ENCODE measurements at places on chromosomes 1 and 21.

GRCh38 chr1:230149751-230150584 lies 82.9 kb downstream of the GALNT2 start:
- DNase-seq, result no peak

DNA sequence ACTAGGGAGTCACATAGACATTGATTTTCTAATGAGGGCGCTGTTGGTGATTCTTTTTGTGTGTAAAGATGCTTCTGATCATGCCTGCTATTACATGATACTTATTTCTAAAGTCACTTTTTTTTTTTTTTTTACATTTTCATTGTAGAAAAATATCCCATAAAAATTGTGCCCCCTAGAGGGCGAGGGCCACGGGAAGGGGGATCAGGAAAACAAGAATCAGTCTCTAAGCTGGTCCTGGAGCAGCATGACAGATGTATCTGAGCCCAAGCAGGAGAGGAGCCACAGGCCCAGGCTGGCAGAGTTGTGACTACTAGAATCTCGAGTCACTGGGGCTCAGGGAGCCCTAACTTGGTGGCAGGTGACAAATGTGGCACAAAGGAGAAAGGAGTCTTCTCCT lies 28.1 kb downstream of the ZSCAN20 start:
- no peak for DNase-seq

- DNase-seq, result no peak
These were observed 272.0 kb downstream of the BRINP3 start for GRCh38 chr1:190205713-190206112.

DNA sequence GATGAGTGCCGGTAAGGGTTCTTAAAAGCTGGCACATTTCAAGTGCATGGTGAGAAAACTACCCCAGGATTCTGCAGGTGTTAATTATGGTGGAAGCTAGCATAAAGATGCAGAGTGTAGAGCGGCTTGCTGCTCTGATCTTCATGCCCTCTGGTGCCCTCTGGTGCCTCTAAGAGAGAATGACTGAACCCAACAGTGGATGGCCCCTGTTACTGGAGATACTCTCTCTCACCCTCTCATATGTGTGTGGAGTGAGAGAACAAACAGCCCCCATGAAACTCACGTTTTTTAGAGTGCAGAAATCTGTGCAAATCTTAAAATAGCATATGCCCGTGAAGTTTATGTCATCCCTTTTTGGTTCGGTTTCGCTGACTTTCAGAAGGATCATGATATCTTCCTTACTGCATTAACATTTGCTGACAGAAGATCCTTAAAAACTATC lies 90.0 kb downstream of the GRIK1 start:
- DNase-seq, result peak; percentile 8

DNA sequence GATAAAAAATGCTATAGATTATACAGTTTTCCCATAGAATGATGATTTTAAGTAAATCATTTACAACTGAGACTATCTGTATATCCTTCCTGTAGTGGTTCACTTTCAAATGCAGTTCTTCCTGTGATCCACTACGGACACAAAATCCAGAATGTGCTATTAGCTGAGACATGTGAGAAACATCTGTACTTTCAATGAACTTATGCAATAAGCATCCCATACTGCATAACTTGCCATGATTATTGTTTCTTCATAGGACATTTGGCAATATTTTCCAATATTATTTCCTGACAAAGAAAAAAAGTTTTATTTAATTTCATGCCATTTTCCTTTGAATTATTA lies 83.5 kb upstream of the PRDX6 start:
- no peak for DNase-seq

DNA sequence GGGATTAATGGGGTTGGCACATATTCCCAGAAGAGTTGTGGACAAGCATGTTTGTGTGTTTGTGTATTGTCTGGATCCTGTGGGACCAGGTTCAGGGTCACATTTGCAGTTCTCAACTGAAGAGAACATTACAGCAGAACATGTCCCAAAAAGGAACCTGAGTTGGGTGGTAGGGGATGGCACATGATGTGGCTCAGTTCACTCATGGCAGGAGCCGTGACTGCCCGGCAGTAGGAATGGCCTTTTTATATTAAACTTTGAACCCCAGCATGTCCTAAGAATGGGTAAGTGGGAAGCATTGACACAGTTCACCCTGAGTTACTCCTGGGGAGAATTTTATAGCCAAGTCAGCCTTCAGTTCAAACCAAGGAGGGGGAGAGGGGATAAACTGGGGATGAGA lies 41.3 kb downstream of the CXADR start:
- no peak for DNase-seq

- no peak for DNase-seq
These were observed 22.9 kb downstream of the CBR1 start for GRCh38 chr21:36092681-36093080.

DNA sequence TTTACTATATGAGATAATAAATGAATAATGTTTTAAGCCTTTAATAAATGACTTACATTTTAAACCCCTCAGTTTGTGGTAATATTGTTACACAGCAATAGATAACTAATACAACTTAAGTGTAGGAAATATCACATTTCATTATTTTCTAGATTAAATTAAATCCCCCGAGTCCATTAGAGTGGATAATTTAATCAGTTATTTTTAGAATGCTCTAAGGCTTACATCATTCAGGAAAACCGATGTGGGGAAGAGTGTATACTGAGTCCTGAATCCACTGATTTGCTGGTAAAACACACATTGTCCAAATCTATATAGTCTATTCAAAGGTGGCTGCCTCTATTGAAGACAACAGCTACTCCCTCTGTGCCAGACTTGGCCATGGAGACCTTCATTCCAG lies 35.7 kb upstream of the DOCK7 start:
- no peak for DNase-seq

DNA sequence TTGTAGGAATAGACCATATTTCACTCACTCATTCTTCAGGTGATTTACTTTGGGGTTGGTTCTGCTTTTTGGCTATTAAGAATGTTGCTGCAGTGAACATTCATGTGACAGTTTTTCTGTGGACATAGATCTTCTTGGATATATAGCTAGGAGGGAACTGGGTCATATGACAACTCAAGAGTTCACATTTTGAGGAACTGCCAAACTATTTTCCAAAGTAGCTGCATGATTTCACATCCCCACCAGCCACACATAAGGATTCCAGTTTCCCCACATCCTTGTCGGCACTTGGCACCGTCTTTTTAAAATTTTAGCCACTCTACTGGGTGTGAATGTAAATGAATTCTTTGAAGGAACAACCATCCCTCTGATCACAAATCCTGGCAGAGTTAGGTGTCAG lies 126.0 kb downstream of the PRDM2 start:
- no peak for DNase-seq

- no peak for DNase-seq
These were observed 8.4 kb upstream of the LYST start for GRCh38 chr1:235875036-235875597.

- no peak for DNase-seq
These were observed 191.0 kb downstream of the TPR start for GRCh38 chr1:186183970-186184628.

GRCh38 chr1:85330711-85331290 lies 54.4 kb upstream of the BCL10 start:
- no peak for DNase-seq

- DNase-seq, result peak; percentile 64
These were observed 23.7 kb upstream of the TMEM54 start for GRCh38 chr1:32924881-32925344.

DNA sequence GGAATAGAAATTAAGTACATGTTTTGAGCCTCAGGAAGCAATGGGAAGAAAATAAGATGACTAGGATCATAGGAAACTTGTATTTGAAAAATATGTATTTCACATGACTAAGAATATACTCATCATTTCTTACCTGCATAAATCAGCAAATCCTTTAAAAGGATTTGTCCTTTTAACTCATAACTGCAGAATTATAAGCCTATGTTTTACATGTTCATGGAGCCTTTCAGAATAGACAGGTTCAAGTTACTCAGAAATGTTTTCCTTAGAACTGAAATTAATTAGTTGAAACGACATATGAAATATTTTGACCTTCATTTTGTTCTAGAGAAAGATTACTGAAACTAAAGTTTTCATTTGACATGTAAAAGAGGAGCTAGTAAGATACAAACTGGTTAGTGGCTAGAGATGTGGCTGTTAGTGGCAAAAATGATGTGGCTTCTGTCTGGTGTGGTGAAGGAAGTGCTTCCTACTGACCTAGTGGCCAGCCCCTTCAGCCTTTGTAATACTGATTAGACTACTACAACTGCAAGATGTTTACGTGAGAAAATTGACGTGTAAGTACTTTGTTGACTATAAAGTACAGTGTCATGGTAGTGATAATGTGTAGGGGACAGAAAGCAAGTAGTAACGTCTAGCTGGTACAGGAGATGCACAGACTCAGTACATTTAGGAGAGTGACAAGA lies 54.7 kb downstream of the PACC1 start:
- no peak for DNase-seq

DNA sequence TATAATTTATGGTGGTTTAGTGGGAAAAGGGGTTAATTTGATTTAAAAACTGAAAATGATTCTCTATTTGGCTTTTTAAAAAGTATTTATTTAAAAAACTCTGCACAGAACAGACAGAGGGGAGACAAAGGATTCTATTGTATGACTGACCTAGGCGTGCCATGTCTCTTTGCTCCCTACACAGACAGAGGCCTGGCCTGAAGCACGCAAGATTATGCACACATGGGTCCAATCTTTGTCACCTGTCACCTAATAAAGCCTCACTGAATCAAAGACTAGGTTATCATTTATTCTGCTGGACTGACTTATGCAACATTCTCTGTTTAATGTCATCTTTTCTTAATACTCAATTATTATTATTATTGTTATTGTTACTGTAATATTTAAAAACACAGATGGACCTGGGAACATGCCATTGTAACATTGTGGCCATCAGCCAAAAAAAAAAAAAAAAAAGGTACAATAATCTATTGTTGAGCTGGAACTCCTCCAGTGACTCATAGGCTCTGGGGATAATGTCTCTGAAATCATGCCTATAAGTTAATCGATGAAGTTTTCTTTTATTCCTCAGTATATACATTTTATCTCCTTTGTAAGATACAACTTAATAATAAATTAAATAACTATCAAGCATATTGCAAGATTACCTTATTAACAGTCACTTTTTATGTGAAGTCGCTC lies 112.1 kb downstream of the RUNX1 start:
- no peak for DNase-seq

GRCh38 chr1:14413819-14414490 lies 184.5 kb upstream of the KAZN start:
- DNase-seq, result no peak

DNA sequence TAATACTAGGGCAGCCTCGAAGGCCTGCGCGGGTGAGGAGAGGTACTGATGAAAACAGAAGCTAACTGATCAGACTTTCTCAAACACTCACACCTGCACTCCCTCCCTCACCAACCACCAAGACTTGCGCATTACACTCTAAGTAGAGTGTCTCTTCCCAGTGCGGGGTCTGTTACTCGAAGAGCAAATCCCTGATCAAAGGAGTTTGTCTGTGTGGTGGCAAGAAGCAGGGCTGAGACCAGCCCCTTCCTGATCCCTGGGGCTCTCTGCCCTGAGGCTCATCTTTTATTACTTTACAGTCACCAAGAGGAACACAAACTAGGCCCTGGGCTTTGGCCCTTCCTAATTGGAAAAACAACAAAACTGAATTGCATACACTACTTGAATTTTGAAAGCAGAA lies 19.5 kb upstream of the TSNAX start:
- DNase-seq, result no peak

DNA sequence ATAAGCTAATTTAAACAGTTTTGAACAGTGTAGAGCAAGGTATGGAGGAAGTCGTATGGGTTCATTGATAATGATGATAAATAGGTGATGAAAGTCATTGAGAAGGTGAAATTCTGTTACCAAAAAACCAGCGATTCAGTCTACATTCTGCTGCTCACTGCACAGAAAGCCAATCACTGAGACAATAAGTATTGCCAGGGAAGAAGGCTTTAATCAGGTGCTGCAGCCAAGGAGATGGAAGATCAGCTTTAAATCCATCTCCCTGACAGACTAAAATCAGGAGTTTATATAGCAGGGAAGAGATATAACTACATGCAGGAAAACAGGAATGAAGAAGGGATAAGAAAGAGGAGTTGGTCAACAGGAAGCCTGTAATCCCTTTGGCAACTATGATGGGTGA lies 361.3 kb upstream of the C1orf174 start:
- DNase-seq, result no peak

- DNase-seq, result no peak
These were observed 24.1 kb upstream of the ASPM start for GRCh38 chr1:197170538-197170937.

DNA sequence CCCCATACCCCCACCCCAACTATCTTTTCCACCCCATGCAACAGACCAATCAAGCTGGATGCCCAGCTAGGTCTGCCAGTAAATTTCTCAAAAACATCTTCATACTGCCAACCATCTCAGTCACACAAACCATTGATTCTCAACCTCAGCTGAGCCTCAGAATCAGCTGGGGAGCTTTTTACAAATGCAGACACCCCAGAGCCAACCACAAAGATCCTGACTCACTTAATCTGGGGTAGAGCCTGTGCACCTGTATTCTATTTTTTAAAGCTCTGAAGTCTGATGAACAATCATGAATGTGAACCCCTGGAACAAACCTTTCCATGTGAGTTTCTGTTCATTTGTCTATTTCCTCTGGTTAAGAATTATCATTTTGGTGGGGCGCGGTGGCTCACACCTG lies 66.0 kb downstream of the ZNF281 start:
- no peak for DNase-seq

GRCh38 chr1:64754173-64754572 lies 9.3 kb downstream of the RAVER2 start:
- no peak for DNase-seq

DNA sequence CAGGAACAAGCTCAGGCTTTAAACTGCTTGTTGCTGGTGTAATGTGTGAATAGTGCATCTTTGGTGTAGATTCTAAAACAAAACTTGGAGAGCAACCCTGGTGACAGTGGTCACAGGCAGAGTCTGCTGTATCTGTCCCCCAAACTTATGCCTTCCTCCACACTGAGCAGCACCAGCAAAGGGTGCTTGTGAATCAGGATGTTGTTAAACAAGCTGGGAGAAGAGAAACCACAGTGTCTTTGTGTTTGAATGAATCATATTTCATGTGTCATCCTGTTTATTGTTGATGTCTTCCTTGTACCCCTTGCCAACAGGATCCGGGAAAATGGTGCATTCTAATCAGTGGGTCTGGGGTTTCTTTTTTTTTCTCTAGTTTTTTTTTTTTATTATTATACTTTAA lies 91.9 kb upstream of the COG2 start:
- no peak for DNase-seq

GRCh38 chr1:67609577-67610341 lies 75.2 kb upstream of the GADD45A start:
- no peak for DNase-seq

- no peak for DNase-seq
These were observed 25.5 kb downstream of the IFNGR2 start for GRCh38 chr21:33428669-33429068.

DNA sequence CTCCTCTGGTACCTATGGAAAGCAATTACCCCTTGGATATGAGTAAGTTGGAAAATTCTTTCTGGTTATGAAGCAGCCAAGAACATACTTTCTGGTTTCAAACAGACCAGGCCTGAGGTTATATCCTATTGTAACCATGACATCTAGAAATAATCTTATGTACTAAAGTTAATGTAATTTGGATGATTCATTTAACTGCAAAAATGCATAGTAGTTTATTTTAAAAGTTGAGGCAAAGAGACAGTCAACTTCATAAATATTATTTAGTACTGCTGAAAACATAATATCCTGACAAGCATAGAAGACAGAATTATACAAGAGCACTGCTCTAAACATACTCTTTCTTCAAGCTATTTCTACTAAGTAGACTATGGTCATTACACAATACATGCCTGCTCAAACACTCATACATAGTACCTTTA lies 25.5 kb downstream of the ODF2L start:
- DNase-seq, result no peak
